ENCODE measurements at places on chromosomes 13 and 19.

DNA sequence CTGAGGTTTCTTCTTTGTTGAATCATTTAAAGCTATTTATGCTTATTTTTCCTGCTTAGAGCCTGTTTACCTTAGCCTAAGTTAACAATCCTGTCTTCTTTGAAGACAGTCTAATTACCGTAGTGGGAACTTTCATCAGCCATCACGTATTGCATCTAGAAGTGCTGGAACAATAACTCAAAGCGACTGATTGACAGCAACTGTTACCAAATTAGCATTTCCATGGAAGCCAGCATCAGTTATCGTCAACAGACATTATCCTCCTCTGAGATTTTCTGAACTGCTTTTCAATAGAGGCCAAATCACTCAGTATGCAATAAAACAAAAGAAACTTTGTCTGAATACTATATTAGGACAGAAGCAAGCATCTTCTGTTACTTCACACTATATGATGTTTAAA is 433.3 kb upstream of the SLITRK1 start:
- no peak for DNase-seq

DNA sequence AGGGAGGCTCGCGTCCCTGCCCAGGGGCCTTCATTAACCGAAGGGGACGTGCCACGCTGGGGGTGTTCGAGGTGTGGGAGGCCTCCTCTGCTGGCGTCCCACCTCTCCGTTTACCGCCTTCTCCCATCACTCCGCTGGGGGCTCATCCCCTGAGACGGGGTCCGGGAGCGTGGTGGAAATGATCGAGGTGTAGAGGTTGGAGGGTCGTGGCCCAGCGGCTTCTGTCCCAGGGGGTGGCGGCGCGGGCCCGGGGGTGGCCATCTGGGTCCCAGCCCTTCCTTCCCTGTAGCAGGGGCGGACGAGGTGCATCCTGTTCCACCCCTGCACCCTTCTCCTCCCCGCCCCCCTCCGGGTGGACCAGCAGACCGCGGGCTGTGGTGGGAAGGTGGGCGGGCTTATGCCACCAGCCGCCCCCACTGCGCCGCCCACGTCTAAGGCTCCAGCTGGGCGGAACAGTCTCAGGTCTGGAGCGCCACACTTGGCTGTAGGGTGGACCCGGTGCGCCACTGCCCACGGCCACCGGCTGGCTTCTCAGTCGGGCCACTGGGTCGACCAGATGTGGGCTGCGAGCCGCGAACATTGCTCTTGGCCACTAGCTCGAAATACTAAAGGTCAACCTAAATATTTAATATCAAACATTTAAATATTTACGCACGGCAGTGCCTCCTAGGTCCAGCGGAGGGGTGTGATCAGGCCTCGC is 69.5 kb downstream of the ZNF723 start:
- DNase-seq, result no peak

DNA sequence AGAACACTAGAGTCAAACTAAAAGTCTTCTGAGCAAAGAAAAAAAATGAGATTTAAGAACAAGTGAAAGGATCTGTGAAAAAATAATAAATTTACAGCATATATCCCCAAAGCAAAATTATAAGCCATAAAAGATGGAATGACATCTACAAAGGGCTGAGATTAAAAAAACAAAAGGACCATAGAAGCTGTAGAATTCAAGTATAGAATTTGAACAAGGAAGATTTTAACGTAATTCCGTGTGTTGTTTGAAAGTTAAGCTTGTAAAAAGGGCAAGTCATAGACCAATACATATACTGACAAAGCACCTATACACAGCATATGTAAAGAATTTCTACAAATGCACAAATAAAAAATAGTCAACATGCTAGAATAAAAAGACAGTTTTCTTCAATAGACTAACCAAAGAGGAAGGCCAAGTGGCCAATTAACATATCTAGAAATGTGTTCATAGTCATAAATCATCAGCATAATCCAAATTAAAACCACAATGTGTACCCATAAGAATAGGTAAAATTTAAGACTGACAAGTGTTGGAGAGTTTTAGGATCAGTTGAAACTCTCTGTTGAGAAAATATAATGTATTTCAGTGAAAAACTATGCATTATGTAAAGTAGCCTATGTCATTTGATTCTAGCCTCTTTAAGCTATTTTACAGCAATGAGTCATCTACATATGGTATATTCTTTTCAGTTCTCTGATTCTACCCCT is 674.9 kb downstream of the OLFM4 start:
- DNase-seq, result no peak

- DNase-seq, result no peak
These were observed 78.8 kb downstream of the MAP4K1 start for GRCh38 chr19:38538793-38539528.

DNA sequence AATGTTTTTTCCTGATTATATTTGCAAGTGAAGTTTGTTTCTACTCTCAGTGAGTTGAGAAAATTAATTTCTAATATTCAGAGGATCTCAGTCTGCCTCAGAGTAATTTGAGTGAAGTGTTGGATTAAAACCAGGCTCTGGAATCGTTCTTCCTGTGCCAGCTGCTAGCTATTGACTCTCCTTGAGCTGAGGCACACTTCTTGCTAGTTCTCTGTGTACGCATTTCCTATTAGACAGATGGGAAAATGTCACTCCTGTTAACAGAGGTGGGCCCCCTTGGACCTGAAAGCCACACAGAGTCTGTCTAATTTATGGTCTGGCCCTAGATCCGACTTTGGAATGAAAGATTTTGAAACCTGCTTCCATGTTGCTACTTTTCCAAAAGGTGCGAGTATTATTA is 107.6 kb upstream of the RNF113B start:
- DNase-seq, result no peak

DNA sequence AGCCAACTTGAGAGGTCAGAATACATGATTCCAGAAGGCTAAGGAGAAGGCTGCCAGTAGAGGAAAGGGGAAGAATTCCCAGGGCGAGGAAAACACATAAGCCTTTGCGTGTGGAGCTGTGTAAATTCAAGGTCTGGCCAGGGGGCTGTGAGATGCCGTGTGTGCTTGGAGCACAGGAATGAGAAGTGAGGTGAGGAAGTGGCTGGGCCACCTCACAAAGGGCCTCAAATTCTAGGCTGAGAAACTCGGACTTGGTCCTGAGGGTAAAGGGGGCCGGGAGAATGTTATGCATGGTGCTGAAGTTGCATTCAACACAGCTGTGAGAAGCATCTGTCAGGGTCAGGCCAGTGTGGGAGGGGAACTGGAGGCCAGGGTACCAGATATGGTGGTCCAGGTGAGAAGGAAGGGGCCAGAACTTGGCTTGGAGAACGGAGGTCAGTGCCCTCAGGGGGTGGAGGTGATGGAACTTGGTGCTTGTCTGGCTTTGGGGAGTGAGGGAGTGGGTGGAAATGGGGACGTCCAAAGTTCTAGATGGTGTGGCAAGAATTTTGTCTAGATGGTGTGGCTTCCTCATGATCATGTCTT is 4.9 kb upstream of the ZNF580 start:
- DNase-seq, result no peak

GRCh38 chr13:72643311-72643989 is 84.0 kb downstream of the MZT1 start:
- DNase-seq, result peak; percentile 2

DNA sequence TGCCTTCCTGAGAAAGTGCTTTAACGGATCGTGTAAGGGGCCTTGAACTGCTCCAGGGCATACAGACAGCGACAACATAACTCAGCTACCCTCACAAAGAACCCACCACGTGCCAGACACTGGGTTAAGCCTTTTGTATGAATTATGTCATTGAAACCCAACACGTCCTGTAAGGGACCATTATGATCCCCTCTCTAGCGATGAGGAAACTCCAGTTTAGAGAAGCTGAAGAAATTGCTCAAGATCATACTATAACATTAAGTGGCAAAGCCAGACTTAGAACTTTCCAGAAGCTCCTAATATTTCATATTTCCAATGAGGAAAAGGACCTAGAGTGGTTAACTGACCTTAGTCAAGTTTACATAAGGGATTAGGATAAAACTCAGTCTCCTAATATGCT is 57.0 kb upstream of the RAP2A start:
- DNase-seq, result no peak

DNA sequence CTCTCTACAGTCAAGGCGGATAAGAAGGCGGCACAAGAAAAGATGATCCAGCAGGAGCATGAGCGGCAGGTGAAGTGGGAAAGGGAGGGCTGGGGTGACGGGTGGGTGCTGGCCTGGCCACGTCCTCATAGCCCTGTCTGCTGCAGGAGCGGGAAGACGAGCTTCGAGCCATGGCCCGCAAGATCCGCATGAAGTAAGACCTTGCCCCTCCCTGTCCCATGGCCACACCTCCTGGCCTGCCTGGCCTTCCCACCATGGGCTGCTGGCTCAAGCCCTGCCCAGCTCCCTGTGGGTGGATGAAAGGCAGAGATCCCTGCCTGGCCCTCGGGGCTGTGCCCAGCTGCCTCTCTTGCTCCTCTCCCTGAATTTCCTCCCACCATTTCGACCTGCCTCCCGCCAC is 7.2 kb downstream of the ZNF296 start:
- no peak for DNase-seq

GRCh38 chr19:2663920-2664571 is 38.4 kb downstream of the GNG7 start:
- DNase-seq, result peak; percentile 65

GRCh38 chr13:43879755-43880181 is at the start of gene LACC1:
LACC1 (plus strand) TSS chr13:43879904; CDS start chr13:43880986, 1,082 bp downstream.
- DNase-seq, result peak; percentile 28

DNA sequence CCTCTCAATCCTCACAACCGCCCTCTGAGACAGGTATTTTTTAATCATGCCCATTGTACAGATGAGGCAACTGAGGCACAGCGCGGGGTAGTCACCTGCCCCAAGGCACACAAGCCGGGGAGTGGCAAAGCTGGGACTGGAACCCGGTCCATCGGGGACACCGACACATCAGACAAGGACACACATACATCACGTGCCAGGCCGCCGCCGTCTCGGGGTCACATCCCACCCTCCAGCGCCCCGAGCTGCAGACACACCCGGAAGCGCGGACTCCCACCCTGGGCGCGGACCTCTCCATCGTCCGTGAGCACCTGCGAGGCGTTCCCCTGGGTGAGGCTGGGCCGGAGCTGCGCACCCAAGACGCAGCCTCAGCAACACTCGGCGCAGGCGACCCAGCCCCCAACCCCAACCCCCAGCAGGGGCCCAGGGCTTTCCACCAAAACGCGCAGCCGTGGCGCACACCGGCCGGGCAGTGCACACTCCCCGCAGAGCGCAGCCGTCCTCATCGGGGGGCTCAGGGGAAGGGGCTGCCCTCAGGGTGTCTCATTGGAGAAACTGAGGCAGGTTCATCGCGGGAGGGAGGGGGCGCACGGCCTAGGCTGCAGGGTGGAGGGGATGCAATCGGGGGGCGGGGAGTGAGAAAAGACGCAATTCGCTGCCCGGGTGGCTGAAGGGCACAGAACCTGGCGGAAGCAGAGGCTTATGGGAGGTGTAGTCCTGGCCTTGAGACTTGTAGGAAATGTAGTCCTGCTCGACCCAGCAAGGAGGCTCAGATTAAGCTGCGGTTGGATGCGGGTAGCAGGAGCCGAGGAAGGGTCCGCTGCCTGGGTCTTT is 1.9 kb upstream of the LMTK3 start:
- peak; percentile 84 for DNase-seq

GRCh38 chr13:110483386-110483968 is 78.0 kb downstream of the RAB20 start:
- no peak for DNase-seq

- DNase-seq, result no peak
These were observed 27.4 kb upstream of the AKT2 start for GRCh38 chr19:40312533-40312932.

- DNase-seq, result no peak
These were observed 9.3 kb downstream of the ZNF611 start for GRCh38 chr19:52725528-52725961.

DNA sequence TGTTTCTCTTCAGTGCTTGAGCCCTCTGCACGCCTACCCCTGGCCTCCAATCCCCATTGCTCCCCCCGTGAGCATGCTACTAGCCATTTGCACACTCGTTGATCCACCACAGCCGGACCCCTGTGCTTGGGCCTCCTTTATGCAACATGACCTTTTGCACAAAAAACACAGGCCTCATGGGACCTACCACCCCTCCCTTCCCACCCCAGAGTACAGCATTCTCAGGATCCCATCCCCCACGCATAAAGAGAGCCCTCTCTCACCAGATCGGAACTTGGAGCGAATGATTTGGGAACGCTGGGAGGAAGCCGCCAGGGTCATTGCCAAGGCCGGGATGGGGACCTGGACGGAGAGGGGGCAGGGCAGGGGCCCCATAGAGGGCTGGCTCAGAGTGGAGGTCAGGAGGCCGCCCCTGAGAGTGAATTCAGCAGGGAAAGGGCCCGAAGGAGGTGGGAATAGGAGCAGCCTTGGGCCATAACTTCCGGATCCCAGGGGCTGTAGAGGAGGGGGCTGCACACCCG is 754 bp downstream of the MAMSTR start:
- DNase-seq, result no peak

Measured in GM12891 (cell line).